ENCODE measurements at places on chromosomes 5 and 9.
A peak's percentile ranks its signal among the peaks of the same experiment; 100 is the strongest.

- DNase-seq: no peak
Observed at GRCh38 chr9:136965771-136966484, 11.4 kb upstream of the PTGDS start.

GRCh38 chr5:167616043-167616890, 675.2 kb upstream of the WWC1 start:
- DNase-seq: no peak

DNA sequence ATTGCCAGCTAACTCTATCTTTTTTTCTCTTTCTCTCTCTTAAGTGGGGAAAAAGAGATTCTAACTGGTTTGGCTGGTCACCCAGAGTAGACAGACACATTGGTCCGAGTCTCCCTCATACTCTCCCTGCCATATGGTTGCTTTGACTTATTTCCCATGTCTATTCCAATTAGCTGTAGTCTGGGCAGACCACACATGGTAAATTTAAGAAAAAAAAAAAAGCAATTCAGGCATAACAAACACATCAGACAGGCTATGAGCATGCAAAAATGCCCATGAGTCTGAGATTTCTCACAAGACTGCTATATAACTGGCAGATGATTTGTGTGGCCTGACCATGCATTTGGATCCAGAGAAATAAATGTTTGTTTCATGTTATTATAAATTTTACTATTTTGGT, 110.2 kb upstream of the FGF10 start:
- no peak for DNase-seq

- peak; percentile 26 for DNase-seq
Observed at GRCh38 chr9:109349421-109349846, 28.6 kb upstream of the EPB41L4B start.

GRCh38 chr9:121841771-121842611, 190.6 kb downstream of the DAB2IP start:
- DNase-seq: no peak

- DNase-seq: peak; percentile 47
Observed at GRCh38 chr9:80059979-80060378, 488.2 kb downstream of the TLE4 start.

GRCh38 chr5:27748847-27749246, 710.5 kb upstream of the CDH9 start:
- DNase-seq: no peak

DNA sequence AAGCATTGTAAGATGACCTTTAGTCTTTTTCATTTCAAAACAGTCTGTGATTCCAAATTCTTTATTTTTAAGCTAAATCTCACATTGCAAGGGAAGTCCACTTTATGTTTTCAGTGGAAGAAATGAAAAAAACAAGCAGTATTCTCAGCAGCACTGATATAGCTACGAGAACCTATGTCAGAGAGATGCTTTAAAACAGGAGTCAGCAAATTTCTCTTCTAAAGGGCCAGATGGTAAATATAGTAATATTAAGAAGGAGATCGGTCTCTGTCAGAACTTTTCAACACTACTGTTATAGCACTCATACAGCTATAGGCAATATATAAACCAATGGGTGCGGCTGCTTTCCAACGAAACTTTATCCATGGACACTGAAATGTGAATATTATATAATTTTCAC, 18.7 kb downstream of the IL31RA start:
- DNase-seq: no peak

- DNase-seq: no peak
Observed at GRCh38 chr5:161399996-161400562, 146.4 kb downstream of the GABRB2 start.

GRCh38 chr9:137924761-137925369, 47.3 kb downstream of the CACNA1B start:
- no peak for DNase-seq

GRCh38 chr5:56088431-56088949, 93.7 kb upstream of the IL6ST start:
- no peak for DNase-seq

- DNase-seq: no peak
Observed at GRCh38 chr5:153632748-153633290, 142.3 kb downstream of the GRIA1 start.

- DNase-seq: peak; percentile 49
Observed at GRCh38 chr5:95924720-95925377, 36.8 kb downstream of the ELL2 start.

GRCh38 chr9:20557285-20557684, 65.0 kb downstream of the MLLT3 start:
- DNase-seq: no peak

Data from LNCaP clone FGC (cell line).